GM03348 (cell line): ENCODE measurements at places on chromosomes 13 and 19.

- no peak for DNase-seq
Measured at GRCh38 chr19:1070576-1070930, 3.6 kb downstream of the ARHGAP45 start.

DNA sequence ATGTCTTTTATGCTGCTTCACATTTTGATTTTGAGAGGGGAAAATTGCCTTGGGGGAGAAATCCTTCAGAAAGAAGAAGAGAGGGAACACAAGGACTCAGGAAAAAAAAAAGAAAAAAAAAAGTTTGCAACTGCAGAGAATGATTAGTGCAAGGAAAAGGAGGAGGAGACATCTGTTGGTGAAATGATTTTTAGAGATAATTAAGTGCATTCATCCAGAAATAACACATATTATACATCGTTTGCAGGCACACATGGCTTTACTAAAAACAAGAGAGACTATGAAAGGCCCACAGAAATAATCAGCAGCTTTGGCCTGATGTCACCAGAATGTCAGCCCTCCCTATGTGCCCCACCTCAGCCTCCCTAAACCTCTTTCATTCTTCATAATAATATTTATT, 1058.2 kb downstream of the PCDH9 start:
- DNase-seq, result no peak

GRCh38 chr19:1410136-1410786, 2.9 kb downstream of the DAZAP1 start:
- no peak for DNase-seq

DNA sequence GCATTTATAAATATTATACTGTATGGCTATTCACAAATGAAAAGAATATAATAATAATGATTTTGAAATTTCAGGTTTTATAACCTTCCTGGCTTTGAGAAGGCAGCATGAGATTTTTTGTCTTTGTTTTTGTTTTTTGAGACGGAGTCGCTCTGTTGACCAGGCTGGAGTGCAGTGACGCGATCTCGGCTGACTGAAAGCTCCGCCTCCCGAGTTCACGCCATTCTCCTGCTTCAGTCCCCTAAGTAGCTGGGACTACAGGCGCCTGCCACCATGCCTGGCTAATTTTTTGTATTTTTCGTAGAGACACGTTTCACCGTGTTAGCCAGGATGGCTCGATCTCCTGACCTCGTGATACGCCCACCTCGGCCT, 64.1 kb downstream of the ZNF429 start:
- DNase-seq, result no peak

GRCh38 chr13:98890186-98890585, 87.7 kb downstream of the DOCK9 start:
- DNase-seq, result peak; percentile 78

GRCh38 chr19:19524053-19524452, 4.7 kb upstream of the YJEFN3 start:
- no peak for DNase-seq

DNA sequence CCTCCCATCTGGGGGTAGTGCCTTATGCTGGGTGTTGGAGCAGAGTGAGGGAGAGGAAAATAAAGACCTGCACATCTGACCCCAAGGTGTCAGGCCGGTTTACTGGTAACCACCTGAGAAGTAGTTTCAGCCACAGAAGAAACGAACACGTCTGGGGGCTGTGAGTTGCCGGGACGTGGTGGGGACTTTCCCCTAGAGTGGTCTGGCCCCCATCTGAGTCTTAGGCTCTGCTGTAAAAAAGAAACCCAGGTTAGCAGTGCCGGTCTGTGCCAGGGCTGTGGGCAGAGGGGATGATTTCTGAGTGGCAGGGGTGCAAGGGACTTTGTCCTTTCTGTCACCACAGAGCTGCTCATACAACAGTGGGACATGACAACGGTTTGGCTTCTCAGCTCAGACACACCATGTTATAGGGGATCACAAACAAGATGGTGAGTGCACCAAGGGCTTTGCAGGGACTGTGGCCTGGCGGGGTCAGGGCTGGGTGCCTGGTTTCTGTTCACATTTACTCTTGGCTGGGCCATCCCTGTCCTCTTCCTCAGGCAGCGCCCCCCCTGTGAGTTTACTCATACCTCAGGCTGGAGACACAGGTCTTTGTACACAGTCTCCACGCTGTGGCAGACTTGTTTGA, 9.0 kb downstream of the GCDH start:
- no peak for DNase-seq

DNA sequence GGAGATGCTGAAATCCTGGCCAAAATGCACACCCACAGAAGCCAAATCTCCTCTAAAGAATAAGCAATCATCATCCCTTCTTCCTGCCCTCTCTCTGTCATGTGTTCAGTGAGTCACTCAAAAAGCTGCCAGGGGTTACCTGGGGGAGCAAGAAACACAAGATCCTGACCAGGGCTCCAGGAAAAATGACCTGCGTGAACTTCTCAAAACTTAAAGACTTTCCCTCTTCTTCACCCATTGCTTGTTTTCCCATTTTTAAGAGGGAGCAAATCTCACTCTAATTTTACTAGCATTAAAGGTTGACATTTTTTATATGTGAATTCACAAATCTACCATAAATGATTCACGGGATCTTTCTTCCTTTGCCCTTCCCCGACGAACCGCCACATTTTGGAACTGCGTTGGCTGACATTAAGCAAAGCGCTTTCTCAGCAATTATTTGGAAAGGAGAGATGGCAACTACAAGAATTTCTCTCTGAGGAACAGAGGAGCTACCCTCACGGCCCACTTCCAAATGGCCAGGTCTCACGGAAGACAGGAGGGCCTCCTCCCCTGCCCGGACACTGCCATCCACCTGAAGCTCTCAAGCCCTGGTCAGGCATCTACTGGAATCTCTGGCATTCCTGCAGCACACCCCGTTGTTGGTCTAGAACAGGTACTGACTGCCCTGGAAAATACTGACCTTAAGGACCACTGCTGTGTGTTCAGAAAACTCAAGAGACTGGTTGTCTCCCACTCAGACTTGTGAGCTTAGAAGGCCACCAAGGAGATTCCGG, 14.2 kb downstream of the TSHZ3 start:
- DNase-seq, result no peak
